Activated naive CD8-positive, alpha-beta T cell treated with anti-CD3 and anti-CD28 coated beads, Interleukin-2, amount 10 ng/mL, durations not matched to agents 7 days and 5 days (primary cell): ENCODE measurements at places on chromosomes 3 and 15. TPM values are rescaled to one million over a fixed set of nuclear protein-coding genes. Genes with fewer than 3 reads are reported as not detected.

Gene IMPG2
- 0.62 TPM for total RNA-seq

Gene WNT7A
- total RNA-seq, result 1.5 TPM

- no peak for DNase-seq
Measured at GRCh38 chr3:112032098-112032731, 2.3 kb upstream of the TMPRSS7 start.

DNA sequence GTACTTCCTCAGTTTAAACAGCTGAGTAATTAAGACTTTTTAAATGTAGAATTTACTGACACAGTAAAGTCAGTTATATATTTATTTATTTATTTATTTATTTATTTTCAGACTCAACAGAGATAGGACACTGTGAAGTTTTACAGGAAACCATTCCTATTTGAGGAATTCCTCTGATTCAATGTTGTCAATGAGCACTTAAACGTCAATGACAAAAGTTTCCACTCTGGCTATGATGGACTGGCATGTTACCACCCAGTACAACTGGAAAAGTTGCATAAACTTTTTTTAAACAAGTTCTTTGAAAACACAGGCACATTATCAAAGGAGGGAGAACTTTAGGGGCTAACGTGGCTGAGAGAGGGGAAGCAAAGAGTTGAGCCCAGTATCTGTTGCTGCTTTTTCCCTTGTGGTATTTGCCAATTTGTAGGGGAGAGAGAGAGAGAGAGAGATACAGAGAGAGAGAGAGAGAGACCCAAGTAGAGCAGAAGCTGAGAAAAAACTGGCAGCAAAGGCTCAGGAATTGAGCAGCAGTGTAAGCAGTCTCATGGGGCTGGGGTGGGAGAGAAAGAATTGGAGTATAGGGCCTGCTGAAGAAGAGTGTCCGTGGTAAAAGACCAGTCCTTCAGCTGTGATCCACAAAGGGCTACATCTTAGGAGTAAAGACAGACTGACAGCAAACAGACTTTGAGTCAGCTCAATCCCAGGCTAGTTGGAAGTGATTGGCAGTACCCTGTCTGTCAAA lies 18.3 kb upstream of the ACTC1 start:
- no peak for DNase-seq

DNA sequence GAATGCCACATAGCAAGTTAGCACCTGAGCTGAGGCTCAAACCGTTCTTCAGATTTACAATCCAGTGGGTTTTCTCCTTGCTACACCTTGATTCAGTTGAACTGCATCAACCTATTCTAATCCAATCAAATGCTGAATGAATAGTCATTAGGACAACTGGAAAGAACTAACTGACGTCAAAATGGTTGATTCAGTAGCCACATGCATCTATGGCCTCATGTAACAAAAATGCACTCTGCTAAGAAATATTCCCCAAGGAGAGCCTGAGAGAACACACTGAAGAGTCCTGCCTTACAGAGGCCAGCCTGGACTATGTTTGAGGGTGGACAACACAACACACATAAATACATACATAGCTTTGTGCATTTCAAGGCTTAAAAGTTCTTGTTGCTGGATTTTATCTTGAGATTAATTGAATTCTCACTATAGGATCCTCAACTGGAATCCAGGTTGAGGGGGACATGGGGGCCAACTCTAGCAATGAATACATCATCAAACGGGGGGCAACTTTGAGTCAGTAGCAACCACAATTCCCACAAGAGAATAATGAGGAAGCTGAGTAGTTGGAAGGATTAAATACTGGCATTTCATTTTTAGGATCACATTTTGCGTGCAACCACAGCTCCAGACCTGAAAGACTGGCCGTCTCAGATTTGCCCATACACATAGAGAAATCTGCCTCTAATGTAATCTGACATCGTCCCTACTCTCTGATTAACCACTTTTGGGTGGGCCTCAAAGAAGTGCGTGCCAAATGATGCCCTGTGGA lies 280.2 kb upstream of the ICE2 start:
- no peak for DNase-seq

DNA sequence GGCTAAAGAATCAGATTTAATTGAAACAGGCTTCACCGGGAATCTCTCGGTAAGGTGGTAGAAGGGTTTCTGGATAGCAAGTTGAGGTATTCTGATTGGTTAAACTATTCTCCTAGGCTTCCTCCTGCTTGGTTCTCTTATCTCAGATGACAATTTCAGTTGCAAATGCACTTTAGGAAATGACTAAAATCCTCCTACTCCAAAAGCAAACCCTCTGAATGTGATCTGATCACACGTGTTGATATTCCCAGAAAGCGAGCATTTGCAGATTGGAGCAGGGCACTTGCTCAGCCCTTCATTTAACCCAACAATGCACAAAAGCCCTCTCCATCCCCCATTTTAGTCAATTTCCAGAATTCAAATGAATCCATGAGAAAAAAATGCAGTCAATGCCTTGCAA lies 55.6 kb upstream of the ICE2 start:
- DNase-seq, result no peak

DNA sequence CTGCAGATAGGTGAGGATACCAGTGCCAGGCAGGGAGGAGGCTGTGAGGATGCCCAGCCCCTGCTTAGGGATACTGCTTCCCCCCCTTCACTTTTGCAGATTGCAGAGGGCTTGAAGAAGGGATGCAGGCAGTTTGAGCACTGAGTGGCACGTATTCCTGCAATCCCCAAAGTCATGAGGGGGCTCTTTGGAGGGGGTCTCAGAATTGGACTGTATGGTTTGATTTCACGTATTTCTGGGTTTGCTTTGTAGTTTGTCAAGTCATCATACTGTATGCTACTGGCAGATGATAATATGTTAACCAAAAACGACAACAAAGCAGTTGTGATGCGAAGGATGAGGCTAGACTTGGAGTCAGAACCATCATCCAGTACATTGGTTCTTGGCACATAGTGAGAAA lies 28.1 kb downstream of the CHST14 start:
- DNase-seq, result no peak

DNA sequence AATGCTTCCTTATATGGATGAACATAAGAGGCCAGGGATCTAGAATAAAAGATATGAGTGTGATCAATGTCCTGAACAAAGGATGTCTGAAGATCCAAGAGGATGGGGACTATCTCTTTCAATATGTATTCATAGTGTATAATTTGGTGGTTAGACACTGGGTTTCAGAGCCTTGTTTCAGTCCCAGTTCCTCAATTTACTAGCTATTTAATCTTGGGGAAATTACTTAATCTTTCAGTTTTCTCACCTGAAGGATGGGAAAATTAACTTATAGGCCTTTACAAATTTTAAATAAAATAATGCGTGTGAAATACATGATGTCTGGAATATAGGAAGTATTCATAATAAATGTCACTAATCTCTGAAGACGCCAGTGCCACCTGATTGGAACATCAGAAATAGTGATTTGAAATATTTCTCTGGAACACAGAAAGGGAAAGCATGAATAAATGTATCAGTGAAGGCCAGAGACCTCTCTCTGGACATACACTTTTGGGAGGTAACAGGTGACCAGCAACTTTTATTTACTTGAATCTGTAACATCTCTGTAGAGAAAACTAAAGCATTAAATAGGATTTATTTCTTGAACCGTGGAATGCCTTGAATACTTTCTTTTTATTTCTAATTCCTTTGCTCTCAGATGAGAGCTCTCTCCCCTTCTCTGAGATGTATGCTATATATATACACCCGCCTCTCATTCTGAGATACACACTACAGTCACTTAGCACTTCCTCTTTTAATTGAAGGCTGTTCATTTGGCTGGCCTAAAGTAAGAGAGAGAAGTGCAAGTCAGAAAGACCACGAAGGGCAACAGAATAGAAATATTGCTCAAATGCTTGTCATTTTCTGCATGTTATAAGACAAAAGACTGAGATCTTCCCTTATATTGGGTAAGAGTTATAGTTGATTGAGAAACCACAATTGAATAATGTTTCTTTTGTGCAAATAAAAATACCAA lies 407.1 kb downstream of the LSAMP start:
- DNase-seq, result no peak

- DNase-seq, result no peak
Measured at GRCh38 chr3:139265131-139266016, 78.4 kb upstream of the MRPS22 start.

DNA sequence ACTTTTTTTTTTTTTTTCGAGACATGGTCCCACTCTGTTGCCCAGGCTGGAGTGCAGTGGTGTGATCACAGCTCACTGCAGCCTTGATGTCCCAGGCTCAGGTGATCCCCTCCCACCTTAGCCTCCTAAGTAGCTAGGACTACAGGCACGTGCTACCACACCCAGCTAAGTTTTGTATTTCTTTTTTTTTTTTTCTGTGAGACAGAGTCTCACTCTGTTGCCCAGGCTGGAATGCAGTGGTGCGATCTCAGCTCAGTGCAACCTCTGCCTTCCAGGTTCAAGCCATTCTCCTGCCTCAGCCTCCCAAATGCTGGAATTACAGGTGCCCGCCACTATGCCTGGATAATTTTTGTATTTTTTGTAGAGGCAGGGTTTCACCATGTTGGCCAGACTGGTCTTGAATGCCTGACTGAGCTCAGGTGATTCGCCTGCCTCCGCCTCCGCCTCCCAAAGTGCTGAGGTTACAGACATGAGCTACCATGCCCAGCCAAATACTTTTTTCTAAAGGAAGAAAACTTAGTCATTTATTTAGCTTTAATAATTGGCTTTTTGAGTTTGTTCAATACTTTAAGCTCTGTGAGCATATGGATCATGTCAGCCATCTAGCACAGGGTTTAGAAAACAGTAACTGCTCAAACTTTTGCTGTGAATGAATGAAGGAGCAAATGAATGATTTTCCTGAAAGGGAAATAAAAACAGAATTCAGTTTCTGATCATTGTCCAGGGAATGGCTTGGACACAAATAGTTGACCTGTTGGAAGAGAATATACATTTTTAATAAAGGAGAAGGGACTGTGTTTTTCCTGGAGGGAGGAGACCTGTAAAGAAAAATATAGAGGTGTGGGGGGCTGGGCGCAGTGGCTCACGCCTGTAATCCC lies 26.0 kb downstream of the UBE2E1 start:
- DNase-seq, result no peak

DNA sequence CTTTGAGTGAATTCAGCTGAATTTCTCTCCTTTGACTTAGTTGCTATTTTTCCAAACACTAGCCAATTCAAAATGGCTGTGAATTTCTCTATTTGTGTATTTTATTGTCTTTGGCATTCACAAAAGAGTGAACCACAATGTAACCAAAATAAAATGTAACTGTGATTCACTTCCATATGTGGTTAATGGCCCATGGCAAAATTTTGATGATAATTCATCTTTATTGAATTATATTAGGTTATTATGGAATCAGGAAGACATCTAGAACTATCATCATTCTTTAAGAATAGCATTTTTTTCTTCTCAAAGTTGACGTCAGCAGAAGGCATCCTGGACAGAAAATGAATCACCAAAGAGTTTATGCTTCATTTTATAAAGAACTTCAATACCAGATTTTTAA lies 705.3 kb upstream of the NAALADL2 start:
- DNase-seq, result no peak

DNA sequence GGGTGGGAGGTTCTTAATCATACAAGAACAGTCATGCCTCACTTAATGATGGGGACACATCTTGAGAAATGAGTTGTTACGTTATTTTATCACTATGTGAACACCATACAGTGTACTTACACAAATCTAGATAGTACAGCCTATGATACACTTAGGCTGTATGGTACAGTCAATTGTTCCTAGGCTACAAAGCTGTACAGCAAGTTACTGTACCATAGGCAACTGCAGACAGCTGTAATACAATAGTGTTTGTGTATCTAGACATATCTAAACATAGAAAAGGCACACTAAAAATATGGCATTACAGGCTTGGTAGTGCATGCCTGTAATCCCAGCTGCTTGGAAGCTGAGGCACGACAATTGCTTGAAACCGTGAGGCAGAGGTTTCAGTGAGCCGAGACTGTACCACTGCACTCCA lies 55.7 kb upstream of the PLXND1 start:
- DNase-seq, result no peak

DNA sequence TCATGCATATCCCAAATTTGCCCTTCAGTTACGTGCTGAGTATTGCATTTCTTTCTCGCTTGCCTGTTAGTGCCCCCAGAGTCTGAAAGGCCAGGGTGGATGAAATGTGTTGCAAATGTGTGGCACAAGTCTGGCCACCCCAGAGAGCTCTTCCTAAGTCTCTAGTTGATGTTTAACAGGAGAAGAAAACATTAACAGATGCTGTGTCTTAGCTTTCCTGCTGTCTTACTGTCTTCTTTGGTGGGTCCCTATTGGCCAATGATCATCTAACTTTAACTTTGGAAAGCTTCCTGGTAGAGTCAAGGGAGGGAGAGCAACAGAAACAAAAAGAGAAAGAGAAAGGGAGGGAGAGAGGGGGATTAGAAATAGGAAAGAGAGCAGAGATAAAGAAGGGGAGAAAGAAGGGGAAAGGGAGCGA lies 76.7 kb upstream of the P3H2 start:
- DNase-seq, result no peak

DNA sequence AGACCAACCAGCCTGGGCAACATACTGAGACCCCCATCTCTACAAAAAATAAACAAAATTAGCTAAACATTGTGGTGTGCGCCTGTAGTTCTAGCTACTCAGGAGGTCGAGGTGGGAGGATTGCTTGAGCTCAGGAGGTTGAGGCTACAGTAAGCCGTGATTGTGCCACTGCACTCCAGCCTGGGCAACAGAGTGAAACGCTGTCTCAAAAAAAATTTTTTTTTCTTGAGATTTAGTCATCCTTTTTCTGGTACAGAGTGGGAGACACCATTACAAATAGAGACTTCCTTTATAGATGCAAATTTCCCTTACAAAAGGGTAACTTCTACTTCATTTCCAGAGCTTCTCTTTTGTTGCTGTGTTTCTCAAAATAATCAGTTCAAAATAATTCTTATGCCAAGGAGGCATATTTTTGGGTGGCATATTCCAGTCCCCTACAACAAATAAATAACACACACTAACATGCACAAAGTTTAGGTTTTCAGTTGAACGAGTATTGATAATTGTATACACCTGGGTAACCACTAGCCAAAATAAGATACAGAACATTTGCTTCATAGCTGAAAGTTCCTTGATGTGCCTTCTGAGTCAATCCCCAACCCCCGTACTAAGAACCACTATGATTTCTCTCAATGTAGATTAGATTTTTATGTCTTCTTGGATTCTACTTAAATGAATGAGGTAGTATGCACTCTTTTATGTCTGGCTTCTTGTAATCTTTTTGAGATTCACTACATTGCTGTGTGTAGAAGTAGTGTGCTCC lies 248.9 kb upstream of the PROK2 start:
- no peak for DNase-seq

DNA sequence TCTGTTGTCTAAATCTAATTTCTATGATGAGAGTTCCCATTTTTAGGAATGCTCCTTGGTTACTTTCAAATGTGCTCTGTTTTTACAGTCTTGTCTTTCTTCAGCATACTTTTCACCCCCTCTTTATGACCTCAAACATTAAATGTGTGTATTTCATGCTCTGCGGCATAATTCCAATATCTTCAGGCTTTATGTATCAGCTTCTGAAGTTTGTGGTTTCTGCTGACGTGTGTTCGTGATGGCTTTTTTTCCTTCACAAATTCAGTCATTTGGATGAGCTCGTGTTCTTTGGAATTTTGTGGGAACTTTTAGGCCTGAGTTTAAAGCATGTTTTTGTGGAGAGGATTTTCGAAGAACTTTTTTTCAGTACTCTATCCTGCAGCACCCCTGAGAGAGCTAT lies 97.7 kb upstream of the CHRNA7 start:
- DNase-seq, result no peak
